GM23248 (cell line): ENCODE measurements at places on chromosomes 7 and 10. TPM values are rescaled to one million over a fixed set of nuclear protein-coding genes. Genes with fewer than 3 reads are reported as not detected.
A peak's percentile ranks its signal among the peaks of the same experiment; 100 is the strongest.

DNA sequence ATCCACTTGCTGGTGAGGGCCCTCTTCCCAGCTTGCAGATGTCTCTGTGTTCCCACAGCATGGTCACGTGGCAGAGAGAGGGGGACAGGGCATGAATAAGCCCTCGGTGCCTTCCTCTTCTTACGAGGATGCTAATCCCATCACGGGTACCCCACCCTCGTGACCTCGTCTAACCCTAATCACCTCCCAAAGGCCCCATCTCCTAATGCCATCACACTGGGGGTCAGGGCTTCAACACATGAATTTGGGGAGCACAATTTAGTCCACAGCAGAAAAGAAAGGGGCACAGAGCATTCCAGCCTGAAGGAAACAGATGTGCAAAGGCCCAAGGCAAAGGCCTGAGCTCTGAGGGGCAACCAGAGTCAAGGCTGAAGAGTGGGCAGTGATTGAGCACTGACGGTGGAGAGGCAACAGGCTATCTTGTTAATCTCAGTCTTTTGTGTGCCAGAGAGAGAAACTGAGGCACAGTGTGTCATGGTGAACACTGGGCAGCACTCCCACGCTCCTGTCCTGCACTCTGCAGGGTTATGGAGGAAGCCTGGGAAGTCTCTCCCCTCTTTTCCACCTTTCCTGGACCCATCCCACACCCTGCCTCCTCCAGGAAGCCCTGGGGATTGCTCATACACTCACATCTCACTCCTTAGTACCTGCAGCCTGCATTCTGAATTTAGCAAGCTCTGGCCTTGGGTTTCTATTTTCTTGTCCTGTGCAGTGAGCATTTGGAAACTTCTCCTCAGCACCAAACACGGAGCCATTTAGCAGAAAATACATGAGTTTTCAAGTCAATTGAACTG is 49.0 kb downstream of the ALOX5 start:
- no peak for DNase-seq

GRCh38 chr10:77692782-77693181 is 55.2 kb upstream of the KCNMA1 start:
- peak; percentile 65 for DNase-seq

Gene TAS2R4
- polyA plus RNA-seq, result 0.13 TPM in 1 of 2 replicates, not detected in the other

DNA sequence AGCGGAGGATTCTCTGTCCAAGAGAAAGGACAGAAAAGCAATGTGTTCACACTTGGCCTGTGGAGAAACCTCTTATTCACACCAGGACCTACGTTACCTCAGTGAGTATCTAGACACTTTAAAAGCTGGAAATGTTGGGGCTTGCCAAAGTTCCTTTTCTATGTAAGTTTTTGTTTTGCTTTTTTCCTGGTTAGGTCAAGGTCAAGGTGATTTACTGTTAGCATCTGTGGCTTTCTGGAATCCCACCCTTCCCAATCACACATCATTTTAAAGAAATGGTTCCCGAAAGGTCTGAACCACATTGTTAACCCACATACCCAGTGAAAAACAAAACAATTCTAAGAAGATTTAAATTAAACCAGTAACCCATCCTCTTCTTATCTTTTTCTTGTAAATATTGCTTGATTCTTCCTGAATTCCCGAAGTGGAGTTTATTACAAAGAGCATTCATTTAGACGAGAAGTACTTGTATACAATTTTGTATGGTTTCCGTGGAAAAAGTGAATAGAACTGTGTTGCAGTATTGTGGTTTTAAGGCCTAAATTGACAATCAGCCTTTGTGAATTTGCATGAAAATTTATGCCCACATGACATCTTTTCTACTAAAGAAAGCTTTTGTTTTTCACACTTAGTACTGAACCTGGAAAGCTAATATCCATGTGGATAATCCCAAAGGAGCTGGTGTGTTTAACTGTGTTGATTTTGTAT is 827.0 kb upstream of the IGFBP3 start:
- no peak for DNase-seq

Gene SPDYE9
- 0.38 and 0.65 TPM in 2 replicates for polyA plus RNA-seq

DNA sequence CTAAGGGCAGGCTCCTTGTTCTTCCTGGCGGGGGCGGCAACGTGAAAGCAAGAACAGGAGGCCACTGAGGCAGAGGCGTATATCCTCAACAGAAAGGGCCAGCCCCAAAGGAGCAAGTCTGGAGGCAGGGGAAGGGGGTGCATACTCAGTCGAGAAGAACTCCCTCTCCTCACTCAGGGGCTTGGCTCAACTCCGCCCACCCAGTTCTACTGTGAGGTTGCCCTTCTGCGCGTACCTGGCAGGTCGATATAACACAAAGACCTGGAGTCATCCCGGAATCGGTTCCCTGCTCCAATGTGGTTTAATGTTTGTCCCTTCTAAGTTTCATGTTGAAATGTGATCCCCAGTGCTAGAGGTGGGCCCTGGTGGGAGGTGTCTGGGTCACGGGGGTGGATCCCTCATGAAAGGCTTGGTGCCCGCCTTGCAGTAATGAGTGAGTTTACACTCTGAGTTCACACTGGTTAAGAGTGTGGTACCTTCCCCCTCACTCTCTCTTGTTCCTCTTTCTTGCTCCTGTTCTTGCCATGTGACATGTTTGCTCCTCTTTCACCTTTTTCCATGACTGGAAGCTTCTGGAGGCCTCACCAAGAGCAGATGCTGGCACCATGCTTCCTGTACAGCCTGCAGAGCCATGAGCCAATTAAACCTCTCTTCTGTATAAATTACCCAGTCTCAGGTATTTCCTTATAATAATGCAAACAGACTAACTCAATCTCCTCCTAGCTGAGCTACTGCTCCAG is 32.6 kb downstream of the GSDME start:
- no peak for DNase-seq

DNA sequence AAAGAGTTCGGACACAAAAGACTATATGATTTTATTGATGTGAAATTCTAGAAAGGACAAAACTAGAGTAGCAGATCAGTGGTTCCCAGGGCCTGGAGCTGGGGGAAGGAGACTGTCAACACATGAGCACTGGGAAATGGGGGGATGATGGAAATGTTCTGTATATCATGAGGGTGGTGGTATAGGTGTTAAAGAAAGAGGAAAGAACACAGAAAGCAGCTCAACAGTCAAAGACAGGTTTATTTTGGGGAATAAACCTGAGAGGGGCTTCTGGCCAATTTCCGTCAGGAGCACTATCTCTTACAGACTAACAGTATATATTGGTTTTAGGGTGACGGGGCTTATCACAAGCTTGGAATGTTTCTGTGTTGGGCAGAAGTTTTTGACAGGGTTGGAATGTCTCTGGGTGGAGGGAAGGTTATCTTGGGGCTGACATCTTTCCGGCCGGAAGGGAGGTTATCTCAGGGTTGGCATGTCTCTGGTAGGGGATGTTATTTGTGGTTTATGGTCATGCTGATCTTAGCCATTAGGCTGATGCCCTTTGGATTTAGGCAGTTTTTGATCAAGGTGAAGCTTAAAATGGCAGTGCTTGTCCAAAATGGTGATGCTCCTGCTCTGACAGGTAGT is 254.6 kb upstream of the NRP1 start:
- DNase-seq, result no peak

DNA sequence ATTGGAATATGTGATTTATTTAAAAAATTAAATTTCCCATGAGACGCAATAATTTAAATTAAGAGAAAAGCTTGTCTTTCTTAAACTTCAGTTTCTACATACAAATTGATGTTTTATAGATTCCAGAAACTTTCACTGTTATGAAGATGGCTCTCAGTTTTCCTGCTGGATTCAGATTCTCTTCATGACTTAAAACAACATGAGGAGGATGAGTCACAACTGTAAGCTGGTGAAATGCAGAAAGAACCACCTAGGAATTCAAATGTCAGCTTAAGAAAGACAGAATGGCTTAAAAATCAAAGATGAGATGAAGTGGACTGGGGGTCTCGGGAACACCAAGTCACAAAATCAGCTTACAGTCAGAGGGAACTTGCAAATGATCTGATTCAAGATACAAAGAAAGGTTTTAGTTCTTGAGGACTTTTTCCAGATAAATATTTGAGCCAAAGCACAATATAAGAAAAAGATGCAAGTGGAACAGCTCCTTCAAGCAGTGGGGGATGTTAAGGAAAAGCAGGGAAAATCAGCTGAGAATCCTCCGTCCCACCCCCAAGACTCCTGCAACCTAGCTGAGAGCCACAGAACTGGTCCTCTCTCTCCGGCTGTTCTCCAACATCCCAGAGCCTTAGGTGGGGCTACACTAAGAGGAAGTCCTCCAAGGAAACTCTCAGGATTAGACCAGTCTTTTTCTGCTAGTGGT is 279.8 kb downstream of the KCNMA1 start:
- DNase-seq, result peak; percentile 88
